Stimulated activated CD8-positive, alpha-beta memory T cell treated with anti-CD3 and anti-CD28 coated beads, Interleukin-7, amount 100 ng/mL, for 1 hour (primary cell): ENCODE measurements at places on chromosomes 12 and 14.

DNA sequence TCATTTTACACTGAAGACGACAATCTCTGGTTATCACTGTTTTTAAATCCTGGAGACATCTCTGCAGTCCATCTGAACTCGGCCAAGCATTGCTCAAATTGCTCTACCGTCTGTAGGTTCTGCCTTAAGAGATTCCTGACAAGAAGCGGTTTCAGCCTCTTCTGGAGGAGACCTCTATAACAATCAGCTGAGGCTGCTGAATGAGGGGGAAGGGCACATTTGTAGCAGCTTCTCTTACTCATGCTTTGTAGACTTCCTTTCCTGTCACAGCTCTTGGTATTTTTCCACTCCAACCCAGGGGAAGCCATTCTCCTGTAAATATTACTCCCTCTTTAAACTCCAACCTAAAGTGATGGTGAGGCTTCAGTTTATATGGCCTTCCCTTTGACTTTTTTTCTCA, 3.0 kb downstream of the ARG2 start:
- no peak for DNase-seq

DNA sequence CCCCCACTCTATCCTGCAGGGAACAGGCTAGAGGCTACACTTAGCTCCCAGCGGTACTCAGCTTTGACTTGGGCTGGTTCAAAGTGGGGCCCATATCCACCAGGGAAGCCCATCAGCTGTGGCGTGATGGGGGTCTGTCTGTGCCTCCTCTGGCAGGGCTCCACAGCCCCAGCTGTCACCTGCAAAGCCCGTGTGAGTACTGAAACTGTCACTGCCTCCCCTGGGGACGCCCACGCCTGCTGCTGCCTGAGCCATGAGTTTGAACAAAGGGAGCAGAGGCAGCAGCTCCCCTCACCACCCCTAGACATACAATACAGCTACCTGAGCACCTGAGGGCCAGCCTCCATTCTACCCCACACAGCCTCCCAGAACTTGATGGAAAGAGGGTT, 5.0 kb downstream of the REM2 start:
- no peak for DNase-seq

GRCh38 chr12:82458101-82458500, 99.8 kb downstream of the METTL25 start:
- no peak for DNase-seq

DNA sequence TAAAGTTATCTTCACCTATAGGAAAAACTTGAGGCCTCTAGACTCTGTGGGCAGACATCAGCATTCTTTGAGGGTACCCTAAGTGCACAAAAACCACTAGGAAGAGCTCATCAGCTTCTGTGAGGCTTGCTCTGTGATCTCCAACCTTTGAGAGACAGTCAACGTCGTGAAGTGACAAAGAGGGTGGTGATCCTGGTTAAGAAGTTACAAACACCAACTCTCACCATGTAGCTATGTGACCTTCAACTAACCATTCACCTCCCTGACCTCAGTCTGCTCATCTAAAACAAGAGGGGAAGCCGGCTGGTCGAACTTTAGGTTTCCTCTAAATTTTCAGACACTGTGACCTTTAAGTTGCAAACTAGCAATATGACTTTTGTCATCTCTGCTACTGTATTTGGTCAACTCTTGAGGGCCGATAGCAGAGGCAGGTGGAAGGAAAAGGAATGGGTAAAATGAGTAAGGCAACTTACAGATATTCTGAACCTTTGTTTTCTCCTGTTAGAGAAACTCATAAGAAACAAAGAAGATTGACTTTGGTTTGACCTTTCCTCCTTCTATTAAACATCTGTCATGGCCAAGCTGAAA, 103.2 kb upstream of the PARP11 start:
- DNase-seq, result no peak

GRCh38 chr12:68264158-68264855, 10.9 kb upstream of the IL22 start:
- no peak for DNase-seq

GRCh38 chr12:54033980-54034784, 1.3 kb downstream of the HOXC5 start:
- DNase-seq, result no peak

- DNase-seq, result no peak
Observed at GRCh38 chr12:89245090-89245489, 107.2 kb downstream of the DUSP6 start.

DNA sequence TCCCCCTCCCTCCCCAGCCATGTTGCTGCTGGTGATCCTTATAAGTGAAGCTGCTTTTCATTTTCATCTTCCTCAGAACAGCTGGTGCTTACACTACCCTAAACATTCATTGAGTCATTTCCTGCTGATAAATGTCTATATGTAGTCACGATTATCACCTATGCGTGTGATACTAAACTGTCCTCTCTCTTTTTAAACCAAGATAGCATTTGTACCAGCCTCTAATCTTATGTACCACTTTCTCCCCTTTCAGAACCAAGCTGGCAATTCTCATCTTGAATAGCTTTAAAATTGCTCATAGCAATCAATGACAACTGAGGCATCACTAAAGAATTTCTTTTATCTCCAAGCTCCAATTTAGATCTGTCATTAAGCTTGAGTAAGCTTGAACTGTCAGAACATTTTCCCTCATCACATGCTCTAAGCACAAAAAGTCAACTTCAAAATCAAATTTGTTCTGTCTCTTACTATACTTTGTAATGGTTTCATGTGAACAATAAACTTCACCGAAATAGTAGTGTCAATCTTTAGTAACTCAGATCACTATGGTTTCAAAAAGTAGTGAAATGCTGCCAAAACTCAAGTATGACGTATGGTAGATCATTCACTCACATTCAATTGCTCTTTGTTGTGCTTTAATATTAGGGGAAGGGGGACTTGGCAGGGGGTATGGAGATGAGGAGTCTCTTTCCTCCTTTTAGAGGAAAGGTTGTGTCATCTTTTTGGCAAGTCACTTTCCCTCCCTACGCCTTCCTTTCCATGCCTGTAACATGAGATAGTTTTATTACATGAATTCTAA, 178.1 kb upstream of the NOVA1 start:
- DNase-seq, result no peak

DNA sequence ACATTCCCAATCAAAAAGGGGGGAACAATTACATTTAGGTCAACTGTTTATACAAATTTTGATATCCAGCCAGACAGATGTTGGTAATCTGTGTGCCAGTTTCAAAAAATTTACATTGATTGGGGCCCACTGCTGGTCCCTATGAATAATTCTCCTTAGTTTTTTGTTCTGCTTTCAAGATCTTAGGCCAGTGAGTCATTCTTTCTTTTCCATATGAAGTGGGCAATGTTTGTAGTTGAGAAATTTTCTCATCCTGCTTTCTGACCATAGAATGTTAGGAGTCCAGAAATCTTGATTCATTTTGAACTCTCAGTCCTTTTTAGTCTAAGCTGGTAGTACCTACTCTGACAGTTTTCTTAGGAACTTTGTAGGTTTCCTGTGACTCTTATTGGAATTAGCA, 244.3 kb downstream of the DIO2 start:
- no peak for DNase-seq
